ENCODE measurements at places on chromosomes 2 and 18.

DNA sequence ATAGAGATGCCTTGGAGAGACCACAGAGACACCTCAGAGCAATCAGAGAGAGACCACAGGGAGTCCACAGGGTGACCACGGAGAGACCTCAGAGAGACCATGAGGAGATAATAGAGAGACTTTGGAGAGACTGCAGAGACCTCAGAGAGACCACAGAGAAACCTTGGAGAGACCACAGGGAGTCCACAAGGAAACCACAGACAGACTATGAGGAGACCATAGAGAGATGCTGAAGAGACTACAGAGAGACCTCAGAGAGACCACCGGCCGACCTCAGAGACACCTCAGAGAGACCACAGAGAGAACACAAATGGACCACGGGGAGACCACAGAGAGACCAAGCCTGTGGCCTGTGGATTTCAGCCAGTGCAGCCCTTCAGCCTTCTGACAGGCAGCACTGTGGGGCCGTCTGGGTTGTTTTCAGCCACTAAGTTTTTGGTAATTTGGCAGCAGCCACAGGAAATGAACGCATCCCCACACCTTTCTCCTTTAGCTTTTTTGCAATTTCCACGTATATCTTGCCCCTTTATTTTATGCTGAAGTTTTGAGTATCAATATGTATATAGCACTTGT lies 11.4 kb upstream of the TMEM18 start:
- no peak for DNase-seq

DNA sequence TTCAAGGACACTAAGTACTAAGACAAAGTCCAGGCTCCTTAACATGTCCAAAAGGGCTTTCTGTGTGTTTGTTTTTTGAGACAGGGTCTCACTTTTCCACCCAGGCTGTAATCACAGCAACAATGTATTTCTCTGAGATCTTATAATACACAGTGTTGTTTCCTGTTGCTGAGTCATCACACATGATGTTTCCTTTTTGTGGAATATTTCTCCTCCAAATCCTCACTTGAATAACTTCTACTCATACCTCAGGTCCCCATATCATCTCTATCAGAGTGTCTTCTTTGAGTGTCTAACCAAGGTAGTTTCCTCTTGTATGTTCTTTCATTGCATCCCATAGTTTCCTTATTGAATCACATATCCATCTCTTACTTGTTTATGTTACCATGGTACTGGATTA lies 632.0 kb upstream of the PIK3C3 start:
- no peak for DNase-seq

- no peak for DNase-seq
Observed at GRCh38 chr2:197425550-197425949, 9.3 kb downstream of the SF3B1 start.

DNA sequence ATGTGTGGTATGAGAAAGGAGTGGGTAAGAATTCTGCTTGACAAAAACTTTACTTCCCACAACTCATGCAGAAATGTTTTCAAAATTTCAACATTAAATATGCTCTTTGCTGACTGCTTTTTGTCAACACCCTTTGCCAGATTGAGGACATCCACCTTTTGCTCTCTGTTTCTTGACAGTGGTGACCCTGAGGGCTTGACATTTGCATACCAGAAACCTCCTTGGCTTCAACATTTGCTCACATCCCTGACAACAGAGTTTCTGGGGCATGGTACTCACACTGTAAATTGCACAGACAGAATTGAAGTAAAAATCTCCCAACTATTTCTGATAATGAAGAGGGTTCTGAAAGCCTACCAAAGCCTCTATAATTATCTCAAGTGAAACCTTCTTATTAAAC lies 95.7 kb downstream of the RND3 start:
- no peak for DNase-seq

GRCh38 chr2:109423556-109424359 lies 190.0 kb downstream of the SEPTIN10 start:
- DNase-seq: no peak

DNA sequence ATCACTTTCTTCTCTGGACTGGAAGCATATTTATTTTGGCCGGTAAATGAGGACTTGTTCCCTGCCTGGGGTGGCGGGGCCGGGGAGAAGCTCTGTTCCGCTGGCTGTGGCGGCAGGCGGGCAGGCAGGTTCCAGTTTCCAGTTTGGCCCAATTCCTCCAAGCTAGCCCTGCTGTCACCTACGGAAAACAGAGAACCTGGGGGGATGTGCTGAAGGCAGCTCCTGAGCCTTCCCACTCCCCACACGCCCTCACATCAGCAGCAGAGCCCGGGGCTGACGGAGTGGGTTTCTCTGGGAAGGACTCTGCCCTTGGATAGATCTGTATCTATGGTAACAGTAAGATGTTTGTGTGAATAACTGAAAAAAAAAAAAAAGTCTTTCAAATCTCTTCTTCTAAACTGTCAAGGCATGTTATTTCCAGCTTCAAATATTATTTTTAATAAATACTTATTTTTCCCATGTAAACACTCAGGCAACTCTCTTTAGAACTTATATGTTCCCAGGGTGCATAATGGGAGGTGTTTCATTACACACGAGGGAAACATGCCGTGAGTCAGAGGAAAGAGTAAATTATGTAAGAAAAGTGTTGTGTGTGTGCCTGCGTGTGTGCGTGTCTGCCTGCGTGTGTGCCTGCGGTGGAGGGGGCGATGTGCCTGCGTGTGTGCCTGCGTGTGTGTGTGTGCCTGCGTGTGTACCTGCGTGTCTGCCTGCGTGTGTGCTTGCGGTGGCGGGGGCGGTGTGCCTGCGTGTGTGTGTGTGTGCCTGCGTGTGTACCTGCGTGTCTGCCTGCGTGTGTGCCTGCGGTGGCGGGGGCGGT lies 116.1 kb upstream of the ZNF516 start:
- DNase-seq: peak; percentile 34

- no peak for DNase-seq
Observed at GRCh38 chr18:35060122-35060815, 19.1 kb downstream of the MAPRE2 start.

- no peak for DNase-seq
Observed at GRCh38 chr2:106537047-106537446, 49.9 kb downstream of the CD8B2 start.

- DNase-seq: no peak
Observed at GRCh38 chr2:69995511-69995910, 34.1 kb upstream of the ASPRV1 start.

GRCh38 chr18:40375837-40376236 lies 1579.2 kb upstream of the PIK3C3 start:
- DNase-seq: no peak

- DNase-seq: no peak
Observed at GRCh38 chr2:71778936-71779773, 325.8 kb downstream of the DYSF start.

DNA sequence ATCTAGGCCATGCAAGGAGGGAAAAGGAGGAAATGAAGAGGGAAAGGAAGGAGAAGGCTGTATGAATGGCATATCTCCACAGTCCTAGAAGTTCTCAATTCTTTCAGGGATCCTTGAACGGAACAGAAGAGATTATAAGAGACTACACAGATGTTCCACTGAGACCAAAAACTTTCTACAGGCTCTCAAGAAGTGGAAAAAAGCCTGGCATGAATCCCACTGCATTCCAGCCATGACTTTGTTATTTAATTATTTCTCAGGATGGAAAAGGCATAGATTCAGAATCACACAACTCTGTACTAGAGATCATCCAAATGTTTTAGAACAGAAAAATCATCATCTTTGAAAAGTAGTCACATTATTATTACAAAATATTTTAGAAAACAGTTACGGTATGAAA lies 131.7 kb upstream of the CDH20 start:
- no peak for DNase-seq

GRCh38 chr2:61670591-61671501 lies 132.7 kb upstream of the XPO1 start:
- no peak for DNase-seq

- no peak for DNase-seq
Observed at GRCh38 chr18:39770399-39770798, 2184.6 kb upstream of the PIK3C3 start.

GRCh38 chr2:134154246-134154645 lies 99.6 kb upstream of the MGAT5 start:
- no peak for DNase-seq

GRCh38 chr2:43302182-43302960 lies 76.0 kb upstream of the ZFP36L2 start:
- no peak for DNase-seq

DNA sequence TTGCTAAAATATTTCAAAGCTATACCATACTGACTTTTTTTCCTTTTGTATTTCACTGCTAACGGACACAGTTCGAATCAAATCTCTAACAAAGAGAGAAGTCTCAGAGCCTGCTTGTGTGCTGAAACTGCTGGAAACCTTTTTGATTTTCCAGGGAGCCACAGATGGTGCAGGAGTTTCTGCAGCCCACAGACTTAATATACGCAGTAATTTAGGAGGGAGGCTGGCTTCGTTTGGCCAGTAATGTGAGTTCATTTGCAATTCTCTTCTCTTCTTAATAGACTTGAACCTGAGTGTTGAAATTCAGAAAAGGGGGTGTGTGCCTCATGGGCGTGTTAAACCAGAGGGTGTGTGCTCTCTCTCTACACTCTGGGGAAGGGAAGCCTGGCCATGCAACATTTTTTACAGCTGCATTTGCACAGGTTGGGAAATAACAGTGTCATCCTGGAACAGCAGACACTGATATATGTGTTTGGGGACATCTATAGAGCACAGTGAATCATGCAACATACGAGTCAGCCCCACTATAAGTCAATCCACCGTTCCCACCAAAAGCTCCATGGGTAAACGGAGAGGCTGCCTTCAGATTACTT lies 333.0 kb downstream of the CLIP4 start:
- DNase-seq: no peak

- DNase-seq: no peak
Observed at GRCh38 chr2:212505586-212505985, 33.0 kb downstream of the ERBB4 start.

- no peak for DNase-seq
Observed at GRCh38 chr18:58788971-58789875, 75.5 kb upstream of the ZNF532 start.

- no peak for DNase-seq
Observed at GRCh38 chr18:50507120-50507590, 52.7 kb upstream of the MAPK4 start.

DNA sequence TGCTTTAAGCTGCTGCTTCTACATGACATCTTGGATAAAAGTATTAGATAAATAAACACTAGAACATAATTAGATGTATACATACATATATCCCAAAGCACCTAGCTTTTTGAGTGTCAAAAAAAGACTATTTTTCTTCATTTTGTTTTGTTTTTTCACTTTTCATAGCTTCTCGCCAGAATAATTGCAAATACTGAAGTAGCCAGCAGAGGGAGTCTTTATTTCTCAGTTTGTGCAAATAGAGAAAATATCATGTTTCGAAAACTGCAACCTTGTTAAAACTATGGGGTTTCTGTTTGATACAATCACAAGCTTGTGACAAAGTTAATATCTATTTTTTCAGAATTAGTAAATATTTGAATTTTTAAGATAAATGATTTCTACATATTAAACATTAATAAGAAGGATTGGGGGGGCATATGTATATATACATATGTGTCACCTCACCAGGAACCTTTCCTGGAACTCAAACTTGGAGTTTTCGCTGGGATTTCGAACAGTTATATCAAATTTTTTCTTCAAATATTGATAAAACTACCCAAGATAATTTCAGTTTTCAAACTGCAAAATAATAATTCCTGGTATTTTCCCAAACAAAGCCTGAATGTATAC lies 61.0 kb downstream of the GRB14 start:
- DNase-seq: peak; percentile 11

- DNase-seq: no peak
Observed at GRCh38 chr2:145546091-145546490, 1026.2 kb upstream of the ZEB2 start.

DNA sequence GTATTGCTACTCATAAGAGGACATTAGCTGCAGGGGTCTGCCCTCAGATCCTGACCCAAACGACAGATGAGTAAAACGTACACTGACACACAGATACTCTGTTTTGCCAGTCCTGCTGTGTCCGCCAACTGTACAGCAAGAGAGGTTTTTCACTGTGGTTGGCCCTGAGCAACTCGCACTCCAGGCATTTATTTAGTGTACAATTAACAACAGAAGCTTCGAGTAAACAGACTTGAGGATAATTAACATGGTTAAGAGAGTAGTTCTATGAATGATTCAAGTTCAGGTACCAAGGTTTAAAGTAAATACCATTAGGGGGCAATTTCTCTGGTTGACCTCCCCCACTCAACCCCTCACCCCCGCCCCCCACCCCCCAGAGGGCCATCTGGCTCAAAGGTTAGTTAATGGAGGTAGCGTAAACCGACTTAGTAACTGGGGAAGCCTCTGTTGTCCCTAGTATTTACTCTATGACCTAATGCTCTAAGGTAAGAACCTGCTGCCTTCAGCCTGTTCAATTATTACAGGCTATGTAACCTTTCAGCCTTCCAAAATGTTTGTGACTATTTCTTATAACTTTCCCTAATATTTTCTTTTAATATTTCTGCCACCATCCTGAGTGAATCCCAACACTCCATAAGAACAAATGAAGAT lies 103.9 kb upstream of the XIRP2 start:
- no peak for DNase-seq

DNA sequence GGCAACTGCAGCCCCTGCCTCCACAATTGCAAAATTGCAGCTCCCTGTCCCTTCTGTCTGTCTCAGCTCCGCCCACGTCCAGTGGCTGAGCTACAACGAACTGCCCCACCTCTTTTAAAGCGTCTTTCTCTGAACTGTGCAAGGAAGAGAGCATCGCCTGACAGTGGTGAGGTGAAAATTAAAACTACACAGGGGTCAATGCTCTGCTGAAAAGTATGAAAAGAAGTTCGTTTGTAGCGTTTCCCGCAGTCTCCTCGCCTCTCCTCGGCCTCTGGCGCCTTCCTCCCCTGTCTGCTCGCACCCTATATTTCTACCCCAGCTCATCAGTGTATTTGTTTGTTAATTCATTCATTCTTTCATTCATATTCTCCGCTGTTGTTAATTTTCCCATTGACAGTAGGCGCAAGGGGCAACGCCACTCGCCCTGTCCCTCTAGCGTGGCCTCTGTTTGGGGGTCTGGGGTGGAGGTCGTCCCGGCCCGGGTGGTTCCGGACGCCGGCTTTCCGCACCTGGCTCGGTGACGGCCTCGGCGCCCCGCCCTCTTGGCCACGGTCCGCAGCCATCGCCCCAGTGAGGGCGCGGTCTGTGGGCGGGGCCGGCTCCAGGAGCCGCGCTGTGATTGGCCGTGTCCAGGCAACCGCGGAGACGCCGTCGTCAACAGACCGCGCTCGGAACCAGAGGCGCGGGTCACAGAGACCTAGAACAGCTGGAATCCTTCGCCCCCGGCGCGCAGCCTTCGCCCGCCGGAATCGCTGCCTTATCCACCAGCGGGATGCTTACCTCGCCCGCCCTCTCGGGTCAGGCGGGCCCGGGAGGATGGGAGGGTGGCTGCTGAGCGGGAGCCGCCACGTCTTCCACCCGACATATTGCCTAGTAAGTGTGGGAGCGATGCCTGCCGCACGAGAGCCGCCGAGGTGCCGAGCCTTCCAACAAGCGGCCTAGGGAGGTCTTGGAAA lies at the start of gene VWA3B:
TSS of gene VWA3B (plus strand) at position 677 of the 956 bp plus-strand sequence. CDS start 5,926 bp downstream, outside the sequence.
- DNase-seq: no peak
